ENCODE measurements at places on chromosomes 11 and 22.

DNA sequence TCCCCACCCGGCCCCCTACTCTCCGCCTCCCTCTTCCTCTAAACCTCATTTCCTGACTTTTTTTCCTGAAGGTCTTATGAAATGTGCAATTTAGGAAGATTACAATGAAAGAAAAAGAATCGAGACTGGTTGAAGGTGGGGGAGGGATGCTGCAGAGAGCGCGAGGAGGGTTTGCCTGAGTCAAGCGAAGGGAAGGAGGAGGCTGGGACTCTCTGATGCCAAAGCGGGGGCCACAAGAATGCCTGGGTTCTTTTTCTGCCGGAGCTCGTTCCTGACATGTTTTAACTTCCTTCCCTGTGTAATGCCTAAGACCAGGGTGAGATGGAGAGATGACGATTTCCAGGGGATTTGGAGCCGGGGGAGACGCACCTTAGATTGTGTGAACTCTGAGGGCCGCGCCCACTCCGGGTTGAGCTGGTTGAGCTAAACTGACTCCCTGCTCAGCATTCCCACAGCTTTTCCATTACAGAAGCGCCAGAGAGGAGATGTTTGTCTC is 270.5 kb upstream of the SORL1-AS1 start:
- peak; percentile 25 for DNase-seq

DNA sequence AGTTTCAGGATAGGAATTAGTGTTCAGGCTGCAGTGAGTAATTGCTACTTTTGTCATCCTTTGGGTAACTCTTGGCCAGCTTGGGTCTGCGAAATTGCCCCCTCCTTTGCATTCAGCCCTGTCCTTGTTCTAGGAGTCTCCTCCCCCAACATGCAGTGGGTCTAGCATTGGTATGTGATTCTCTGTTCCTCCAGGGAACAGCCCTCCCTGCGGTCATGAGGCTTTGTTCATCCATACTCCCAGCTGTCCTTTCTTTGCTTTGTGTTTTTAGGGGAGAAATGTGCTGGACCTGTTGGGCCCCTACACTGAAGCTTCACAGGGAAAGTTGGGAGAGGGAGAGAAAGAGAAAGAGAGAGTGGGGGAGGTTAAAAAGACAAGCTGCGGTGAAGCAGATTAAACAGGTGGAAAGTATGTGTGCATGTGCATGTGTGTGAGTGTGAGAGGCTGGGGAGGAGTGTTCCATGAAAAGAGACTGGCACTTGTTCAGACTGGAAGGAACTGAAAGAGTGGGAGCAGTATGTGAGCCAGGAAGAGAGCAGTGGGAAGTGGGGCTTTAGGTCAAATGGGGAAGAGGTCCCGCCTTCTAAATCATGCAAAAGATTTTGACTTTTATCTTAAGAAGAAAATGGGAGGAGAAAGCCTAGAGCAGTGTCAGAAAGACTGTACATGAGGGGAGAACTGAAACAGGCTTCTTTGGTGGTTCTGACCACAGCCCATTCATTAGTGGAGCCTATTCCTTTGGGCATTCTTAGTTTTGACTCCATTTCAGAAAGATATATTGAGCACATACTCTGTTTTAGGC is 17.9 kb upstream of the SESN3 start:
- no peak for DNase-seq

- DNase-seq, result no peak
Measured at GRCh38 chr11:45053736-45054446, 92.5 kb upstream of the PRDM11 start.

DNA sequence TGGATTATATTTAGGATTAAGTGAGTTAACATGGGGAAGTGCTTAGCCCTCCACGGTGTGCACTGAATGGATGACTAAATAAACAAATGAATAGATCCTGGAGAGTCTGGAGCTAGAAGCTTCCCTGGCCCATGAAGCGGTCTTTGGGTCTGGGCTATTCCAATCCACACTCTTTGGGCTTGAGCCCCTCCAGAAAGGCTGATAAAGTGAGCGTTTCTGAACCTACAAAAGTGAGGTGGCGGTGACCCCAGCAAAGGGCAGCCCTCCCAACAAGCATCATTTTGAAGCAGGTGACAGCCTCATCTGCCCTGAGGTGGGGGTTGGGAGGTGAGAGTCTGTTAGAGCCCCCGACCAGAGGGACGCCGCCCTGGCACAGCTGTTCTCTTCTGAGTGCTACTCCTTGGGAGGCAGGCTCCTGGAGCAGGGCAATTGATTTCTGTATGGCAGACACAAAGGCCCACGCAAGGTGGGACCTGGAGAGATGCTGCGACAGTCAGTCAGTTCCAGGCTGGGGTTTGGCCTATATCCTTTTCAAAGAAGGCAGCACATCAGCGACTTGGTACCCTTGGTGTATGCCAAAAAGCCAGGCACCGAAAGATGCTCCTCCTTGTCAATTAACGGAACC is 157.8 kb downstream of the CACNA1I start:
- no peak for DNase-seq

GRCh38 chr11:60899046-60899936 is 7.1 kb downstream of the PRPF19 start:
- DNase-seq, result peak; percentile 19

DNA sequence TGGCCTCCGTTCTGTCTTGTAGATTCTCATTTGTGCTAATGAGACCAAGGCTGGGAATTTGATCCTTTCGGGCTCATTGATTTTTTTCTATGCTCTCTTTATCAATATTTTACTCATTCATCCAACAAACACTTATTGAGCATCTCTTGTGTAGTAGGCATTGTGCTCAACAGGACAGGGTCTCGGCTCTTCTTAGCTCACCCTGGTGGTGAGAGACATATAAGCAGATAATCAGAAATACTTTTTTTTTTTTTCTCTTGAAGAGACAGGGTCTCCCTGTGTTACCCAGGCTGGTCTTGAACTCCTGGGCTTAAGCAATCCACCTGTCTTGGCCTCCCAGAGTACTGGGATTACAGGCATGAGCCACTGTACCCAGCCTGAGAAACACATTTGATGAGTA is 48.0 kb upstream of the SLC5A1 start:
- no peak for DNase-seq

GRCh38 chr11:1548221-1549070 is 23.6 kb downstream of the DUSP8 start:
- DNase-seq, result peak; percentile 74

- DNase-seq, result no peak
Measured at GRCh38 chr22:28736301-28737155, 5.1 kb downstream of the CHEK2 start.
